ENCODE measurements at places on chromosomes 7 and 10.

DNA sequence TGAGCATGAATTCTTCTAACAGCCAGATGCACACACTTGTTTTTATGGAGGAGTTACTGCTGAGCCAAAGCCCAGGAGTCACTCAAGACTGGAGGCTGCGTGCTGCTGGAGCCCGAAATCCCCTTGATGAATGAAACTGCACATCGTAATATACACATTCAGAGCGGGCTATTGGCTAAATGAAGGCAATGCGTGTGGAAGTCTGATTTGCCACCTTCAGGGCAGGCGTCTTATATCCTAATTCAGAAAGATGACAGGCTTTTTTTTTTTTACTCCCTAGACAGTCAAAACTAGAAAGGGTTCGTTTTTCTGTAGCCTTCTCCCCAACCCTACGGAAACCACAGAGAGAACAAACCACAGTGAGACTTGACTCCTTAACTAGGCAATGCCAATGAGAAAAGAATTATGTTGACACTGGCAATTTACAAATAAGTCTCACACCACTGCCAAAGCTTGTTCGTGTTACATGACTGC, 227.2 kb upstream of the KLF14 start:
- peak; percentile 49 for DNase-seq

DNA sequence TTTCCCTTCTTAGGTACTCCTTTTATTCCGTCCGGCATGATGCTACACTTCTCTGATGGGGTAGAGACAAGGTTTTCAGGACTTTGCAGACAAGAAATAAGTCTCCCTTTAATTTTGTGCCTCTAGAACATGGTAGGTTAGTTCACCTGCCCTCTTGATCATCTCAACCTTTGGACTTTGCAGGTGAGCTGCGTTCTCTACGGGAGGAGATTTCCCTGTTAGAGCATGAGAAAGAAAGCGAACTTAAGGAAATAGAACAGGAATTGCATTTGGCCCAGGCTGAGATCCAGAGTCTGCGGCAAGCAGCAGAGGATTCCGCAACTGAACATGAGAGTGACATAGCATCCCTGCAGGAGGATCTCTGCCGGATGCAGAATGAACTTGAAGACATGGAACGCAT, 9.2 kb downstream of the CCDC136 start:
- no peak for DNase-seq

- DNase-seq = no peak
Measured at GRCh38 chr10:5573968-5574641, 49.3 kb downstream of the CALML3 start.

GRCh38 chr10:43890124-43890523, 241.4 kb upstream of the ZNF32 start:
- DNase-seq = no peak

GRCh38 chr10:127991543-127992255, 84.8 kb downstream of the PTPRE start:
- DNase-seq = no peak

GRCh38 chr10:119478111-119478802, 64.3 kb downstream of the RGS10 start:
- no peak for DNase-seq

- no peak for DNase-seq
Measured at GRCh38 chr10:107477266-107477665, 312.8 kb upstream of the SORCS1 start.

GRCh38 chr10:49827297-49827696, 65.2 kb upstream of the OGDHL start:
- no peak for DNase-seq

- DNase-seq = no peak
Measured at GRCh38 chr10:133025558-133026090, 62.1 kb upstream of the ADGRA1 start.

DNA sequence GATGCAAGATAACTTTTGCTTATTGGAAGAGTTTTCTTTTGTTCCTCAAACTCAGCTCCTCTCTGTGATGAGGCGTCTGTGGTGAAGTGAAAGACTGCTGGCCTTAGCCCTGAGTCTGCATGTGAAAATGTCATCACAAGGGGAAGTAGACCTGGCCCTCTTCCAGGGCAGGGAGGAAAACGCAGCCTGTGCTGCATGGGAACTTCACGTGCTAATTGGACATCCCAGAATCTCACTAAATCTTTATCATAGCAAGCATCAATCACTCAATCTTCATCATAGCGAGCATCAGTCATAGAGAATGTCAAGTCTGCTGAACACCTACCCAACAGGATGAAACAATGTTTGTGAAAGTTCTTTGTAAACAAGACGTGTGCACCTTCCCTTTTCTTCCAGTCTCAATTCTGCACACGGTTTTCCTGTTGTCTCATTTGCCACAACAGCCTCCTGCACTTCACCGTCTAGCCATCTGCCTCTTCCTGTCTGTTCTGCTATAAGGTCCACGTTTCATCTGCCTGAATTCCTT, 314.6 kb downstream of the FRMD4A start:
- no peak for DNase-seq

Measured in stimulated activated CD4-positive, alpha-beta T cell treated with anti-CD3 and anti-CD28 coated beads, TNF-alpha, amount 100 ng/mL, for 48 hours (primary cell).